Stimulated activated CD8-positive, alpha-beta memory T cell treated with anti-CD3 and anti-CD28 coated beads, Interleukin-15, amount 100 ng/mL, for 48 hours (primary cell): ENCODE measurements at places on chromosomes 7 and 10.

- DNase-seq: no peak
Observed at GRCh38 chr10:117126034-117126433, 12.0 kb downstream of the VAX1 start.

DNA sequence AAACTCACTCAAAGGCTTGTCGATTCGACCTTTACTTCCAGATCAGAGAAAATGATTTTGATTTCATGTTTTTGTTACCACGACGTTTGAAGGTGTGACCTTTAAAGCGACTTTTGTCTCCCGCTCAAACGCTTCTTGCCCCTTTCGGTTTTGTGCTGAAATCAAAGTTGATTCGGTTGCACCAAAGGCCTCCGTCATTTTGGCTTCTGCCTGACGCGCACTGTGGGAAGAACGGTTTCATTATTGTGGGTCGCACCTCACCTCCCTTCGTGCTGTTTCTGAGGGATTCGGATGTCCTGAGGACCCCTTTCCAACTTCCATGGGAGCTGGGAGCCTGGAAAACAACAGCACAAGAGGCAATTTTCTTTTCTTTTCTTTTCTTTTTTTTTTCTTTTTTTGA lies 176.9 kb downstream of the DNAJB6 start:
- no peak for DNase-seq

GRCh38 chr10:79890469-79890868 lies 58.4 kb downstream of the SFTPD start:
- DNase-seq: no peak

GRCh38 chr10:47165711-47166404 lies 134.1 kb upstream of the GDF10 start:
- no peak for DNase-seq

DNA sequence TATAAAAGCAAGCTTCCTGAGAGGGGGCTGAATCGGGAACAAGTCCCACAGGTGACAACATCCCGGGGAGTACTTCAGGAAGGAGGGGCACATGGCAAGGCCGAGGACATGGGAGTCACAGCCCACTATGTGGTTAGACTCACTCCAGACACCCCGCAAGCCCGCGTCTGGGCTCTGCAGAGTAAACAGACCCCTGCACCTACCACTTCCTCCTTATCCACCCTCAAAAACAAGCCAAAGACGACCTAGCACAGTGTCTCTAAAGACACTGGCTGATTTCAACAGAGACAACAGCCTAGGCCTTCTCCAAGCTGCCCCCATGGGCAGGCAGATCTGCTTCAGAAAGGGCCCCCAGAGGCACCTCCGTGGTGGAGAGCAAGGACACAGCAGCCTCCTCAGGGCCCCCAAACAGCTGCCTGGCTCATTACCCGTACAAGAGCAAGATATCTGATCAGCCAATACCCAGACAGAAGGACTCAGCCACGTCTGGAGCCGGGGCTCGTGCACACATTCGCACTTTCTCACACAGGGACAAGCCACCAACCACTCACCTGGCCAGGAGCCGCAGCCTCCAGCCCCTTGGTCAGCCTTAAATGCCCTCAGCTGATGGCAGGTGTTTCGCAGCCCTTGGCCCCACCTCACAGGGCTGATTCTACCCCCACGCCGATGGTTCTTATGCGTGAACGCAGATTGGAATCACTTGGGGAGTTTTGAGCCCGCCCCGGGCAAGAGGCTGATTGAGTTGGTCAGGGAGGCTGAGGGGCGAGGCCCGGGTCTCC lies 10.7 kb upstream of the KPNA7 start:
- DNase-seq: no peak

DNA sequence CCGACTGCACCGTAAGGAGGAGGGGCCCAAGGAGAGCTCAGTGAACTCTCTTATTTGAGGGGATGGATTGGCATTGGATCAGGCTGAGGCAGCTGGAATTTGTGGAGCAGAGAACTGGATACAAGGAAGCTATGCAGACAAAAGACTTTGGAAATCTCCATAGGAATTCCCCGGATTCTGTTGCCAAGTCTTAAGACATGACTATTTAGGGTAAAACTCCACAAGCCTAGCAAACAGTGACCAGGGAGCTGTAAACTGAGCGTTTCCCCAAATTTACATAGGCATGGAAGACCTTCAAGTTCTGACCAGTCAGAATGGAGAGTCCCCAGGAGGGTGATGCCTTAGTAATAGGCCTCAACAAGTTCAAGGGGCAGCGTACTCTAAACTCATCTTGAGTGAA lies 82.5 kb upstream of the PCBD1 start:
- DNase-seq: no peak

DNA sequence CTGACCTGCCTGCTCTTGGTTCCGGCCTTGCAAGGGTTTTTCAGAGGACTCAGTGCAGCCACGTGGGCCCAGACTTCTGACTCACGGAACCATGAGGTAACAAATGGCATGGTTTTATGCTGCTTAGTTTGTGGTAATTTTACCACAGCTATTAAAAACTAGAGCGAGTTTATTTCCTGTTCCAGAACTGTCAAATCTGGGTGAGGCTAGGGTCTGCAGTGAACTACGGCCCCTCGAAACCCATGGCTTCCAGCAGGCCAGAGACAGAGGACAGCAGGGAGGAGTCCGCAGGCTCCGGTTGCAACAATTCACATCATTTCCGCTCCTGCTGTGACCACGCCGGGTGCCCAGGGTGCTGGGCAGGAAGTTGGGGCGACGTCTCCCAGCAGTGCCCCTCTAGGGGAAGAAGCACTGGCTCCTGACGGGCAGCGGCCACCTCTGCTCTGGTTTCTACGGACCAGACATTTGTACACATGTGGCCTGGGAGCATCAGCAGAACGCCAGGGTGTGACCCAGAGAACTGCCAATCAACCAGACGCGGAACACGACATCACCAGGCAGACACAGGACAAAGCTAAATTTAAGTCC lies 74.8 kb downstream of the ADARB2 start:
- no peak for DNase-seq

GRCh38 chr10:8811201-8811600 lies 756.7 kb downstream of the GATA3 start:
- DNase-seq: no peak

DNA sequence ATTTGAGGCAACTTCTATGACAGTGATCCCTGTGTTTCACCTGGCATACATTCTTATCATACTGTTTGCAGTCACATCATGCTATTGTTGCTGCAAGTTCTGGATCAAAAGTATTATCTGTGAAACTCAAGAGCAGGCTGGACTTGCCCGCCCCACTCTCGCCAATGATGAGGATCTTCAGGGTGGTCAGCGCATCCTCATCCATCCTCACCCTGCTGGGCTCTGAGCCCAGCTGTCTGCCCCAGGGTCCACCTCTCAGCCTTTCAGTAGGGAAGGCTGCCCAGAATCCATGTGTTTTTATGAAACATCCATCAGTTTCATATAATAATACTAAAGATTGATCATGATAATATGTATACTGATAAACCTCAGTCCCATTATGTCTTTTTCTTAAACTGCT lies 55.4 kb upstream of the KIF5B start:
- no peak for DNase-seq

GRCh38 chr10:63256009-63256773 lies 123.1 kb downstream of the NRBF2 start:
- DNase-seq: no peak

DNA sequence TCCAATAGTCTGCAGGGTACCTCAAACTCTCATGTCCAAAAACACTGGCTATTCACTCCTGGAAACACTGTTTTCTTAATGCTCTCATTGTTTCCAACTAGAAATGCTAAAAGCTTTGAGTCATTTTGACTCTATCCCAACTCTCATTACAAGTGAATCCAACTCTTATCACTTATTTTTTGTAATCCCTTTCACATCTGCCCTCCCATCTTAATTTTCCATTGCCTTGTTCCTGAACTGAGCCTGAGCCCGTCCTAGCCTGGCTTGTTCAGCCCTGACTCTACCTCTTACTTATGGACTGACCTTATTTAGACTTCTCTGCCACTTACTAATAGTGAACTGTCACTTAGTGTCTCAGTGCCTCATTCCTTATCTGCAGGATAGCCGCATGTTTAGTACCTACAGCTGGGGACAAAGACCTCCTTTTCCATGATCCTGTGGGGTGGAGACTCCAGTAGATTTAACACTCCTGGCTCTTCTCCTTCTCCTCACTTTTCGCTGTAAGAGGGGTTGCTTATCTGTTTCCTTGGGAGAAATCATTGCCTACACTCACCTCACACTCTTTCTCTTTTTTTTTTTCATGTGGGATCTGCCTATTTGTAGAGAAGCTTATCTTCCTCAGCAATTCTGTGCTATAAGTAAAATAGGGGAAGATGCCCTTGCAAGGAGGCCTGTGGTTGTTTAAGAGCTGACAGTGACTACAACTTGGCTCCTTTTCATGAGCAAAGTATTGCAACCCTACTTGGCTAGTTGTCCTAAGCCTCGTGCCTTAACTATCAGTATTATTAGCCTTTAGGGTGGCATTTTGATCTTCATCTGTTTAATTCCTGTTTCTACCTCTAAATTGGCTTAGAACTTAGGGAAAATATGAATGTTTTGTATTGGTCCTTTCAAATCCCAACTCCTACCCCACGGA lies 56.4 kb downstream of the SLC16A12 start:
- no peak for DNase-seq

DNA sequence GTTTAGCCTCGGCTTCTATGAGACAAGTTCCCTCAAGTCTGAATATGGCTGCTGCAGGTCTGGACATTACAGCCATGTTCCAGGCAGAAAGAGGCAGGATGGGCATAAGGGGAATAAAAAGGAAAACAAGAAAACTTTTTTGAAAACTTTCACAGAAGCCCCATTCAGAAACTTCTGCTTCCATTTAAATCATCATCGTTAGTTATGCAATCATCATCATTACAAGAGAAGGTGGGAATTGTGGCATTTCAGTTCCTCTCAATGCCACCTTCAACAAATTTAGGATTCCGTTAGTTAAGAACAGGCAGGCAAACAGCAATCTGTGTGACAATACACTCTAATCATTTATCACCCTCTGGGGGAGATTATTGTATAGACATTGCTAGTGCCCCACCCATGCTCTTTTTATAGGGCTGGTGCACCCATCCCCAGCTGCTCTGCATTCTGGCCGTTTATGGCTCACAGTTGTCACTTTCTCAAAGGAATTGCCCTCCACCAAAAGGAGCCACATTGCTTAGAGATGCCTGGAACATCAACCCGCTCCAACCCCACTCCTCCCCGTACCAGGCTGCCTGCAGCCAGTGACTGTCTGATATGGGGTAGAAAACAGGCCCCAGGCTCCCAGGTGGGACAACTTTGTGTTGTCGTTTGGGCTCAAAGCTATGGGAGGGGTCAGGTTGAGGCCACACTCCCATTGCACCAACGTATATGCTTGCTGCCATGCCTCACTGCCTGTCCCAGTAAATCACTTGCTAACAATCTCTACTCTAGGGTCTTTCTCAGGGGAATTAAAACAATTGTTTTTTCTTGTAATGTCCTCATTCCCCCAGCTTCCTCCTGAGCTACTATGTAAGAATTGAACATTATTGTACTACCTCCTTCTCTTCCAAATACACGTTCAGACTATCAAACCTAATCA lies 24.2 kb downstream of the ITGB8 start:
- no peak for DNase-seq

GRCh38 chr7:31087351-31087750 lies 35.2 kb downstream of the ADCYAP1R1 start:
- no peak for DNase-seq

DNA sequence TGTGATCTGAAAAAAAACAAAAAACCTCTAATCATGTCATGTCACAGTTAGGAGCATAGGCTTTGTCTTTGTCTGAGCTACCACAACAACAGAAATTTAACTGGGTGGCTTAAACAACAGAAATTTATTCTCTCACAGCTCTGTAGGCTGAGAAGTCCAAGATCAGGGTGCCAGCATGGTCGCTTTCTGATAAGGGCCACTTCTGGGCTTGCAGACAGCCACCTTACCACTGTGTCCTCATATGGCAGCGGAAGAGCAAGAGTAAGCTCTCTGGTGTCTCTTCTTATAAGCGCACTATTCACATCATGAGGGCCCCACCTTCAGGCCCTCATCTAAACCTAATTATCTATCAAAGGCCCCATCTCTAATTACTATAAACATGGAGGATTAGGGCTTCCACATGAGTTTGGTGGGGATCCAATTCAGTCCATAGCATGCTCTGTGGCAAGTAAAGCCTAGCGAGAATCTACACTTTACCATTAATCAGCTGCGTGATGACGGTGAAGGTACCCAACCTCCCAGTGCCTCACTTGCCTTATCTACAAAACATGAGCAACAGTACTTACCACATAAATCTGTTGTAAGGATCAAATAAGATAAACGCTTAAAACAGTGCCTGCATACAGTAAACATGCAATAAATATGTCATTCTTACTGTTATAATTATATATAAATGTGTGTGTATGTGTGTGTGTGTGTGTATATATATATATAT lies 17.3 kb downstream of the ZNF438 start:
- no peak for DNase-seq

GRCh38 chr7:20624666-20625385 lies 9.4 kb downstream of the ABCB5 start:
- no peak for DNase-seq

DNA sequence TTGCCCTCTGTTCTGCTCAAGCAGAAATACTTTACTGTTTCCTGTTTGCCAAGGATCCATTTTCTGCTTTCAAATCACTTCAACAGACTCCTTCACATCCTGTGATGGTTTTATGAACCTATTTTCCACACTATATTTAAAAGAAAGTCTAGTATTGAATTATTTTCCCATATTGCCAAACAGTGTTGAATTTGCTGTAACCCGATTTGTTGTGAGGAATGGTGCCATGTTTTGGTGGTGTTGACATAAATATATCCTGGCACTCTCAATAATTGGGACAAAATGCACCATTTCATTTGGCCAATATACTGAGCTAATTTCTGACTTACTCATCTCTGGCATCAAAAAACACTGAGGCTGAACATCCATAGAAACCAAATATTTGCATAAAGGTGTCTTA lies 615.4 kb upstream of the SEMA3D start:
- no peak for DNase-seq

DNA sequence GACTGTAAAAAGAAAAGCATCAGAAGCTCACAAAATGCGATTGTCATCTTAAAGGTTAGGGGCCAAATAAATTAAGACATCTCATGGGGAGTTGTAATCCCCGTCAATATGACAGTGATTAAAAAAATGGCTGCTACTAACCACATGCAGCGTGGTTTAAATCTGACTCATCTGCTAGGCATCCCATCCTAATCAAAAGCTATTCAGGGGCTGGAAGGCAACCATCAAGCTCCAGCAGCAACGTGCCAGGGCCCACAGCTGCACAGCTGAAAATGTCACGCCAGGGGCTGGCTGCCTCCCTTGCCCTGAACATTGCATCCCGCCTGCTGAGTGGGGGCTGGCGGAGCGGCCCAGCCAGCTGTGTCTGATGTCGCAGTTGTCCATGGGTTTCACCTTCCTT lies 66.3 kb upstream of the FRMD4A start:
- DNase-seq: no peak

DNA sequence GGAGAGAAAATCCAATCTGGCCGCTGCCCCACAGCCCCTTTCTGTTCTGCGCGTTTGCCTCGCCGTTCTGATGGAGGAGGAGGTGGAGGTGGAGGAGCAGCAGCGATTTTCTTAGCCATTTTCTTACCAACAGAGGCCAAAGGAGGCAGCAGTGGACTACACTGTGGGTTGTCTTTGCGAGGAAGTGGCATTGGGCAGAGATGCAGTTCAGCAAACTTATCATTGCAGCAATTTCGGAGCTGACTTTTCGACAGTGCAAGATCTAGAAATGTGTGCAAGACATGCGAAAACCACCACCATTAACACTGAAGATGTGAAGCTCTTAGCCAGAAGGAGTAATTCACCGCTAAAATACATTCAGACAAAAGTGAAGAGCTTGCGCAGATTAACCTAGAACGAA lies 1.9 kb upstream of the ARL4A start:
- DNase-seq: no peak
